ENCODE measurements at places on chromosomes 7 and 10.

DNA sequence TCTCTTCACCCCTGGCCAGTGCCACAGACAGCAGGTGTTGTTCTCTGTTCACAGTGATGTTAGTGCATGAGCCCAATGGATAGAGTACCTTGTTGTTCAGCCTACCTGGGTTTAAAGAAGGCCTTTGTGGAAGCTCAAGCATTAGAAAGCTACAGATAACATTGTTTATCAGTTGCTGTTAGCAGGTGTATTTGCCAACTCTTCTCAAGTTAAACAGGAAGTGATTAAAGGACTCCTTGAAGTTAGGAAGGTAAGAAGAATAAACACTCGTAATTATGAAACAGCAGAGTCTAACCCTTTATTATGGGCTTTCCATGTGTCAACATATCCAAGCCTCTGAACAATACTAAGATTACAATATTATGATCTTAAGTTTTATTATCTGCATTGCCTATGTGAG lies 25.9 kb downstream of the RGR start:
- DNase-seq = no peak

- no peak for DNase-seq
Observed at GRCh38 chr7:102918845-102919244, 6.0 kb downstream of the LRRC17 start.

- DNase-seq = no peak
Observed at GRCh38 chr10:110691139-110691538, 47.0 kb downstream of the RBM20 start.

- DNase-seq = no peak
Observed at GRCh38 chr7:87872346-87872745, 3.8 kb downstream of the SLC25A40 start.

GRCh38 chr7:1562116-1562515 lies 6.1 kb upstream of the TMEM184A start:
- DNase-seq = no peak

DNA sequence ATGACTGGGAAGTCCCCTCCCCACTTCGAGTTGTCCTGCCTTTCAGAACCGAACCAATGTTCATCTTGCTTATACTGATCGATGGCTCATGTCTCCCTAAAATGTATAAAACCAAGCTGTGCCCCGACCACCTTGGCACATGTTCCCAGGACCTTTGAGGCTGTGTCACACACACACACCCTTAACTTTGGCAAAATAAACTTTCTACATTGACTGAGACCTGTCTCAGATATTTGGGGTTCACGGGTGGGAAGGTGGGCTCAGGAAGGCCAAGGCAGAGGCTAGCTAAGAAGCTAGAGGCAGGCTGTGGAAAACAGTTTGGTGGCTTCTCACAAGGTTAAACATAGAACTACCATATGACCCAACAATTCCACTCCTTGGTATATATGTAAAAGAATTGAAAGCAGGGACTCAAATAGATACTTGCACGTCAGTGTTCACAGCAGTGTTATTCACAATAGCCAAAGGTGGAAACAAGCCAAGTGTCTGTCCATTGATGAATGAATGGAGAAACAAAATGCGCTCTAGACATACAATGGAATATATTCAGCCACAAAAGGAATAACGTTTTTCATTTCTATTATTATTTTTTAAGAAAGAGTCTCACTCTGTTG lies 15.4 kb downstream of the PRF1 start:
- DNase-seq = no peak

DNA sequence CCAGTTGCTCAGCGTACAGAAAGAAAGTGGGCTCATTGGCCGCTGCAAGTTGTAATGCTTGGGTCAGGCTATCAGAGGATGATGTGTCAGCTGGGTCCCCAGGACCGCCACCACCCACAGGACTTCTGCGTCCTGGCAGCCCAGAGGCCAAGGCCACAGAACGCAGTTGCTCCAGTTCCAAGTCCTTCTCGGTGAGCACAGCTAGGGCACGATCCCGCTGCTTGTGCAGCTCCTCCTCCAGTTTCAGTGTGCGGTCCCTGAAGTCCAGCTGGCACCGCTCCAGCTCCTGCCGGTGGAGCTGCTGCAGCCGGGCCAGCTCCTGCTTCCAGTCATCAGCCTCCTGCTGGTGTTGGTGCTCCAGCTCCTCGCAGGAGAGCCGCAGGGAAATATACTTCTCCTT lies 3.0 kb downstream of the GCC1 start:
- peak; percentile 36 for DNase-seq

GRCh38 chr10:98567391-98568133 lies 120.8 kb upstream of the HPS1 start:
- DNase-seq = no peak

GRCh38 chr7:117623606-117624005 lies 143.8 kb downstream of the CFTR start:
- DNase-seq = no peak

GRCh38 chr7:51634538-51634937 lies 317.9 kb upstream of the COBL start:
- DNase-seq = no peak

DNA sequence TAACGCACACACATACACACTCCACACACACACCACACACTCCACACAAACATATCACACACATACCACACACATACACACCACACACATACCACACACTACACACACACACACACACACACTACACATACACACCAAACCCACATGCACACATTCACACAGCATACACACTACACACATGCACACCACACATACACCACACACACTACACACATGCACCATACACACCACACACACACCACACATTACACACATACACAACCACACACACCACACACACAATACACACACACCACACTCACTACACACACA lies 66.3 kb downstream of the MKI67 start:
- DNase-seq = no peak

DNA sequence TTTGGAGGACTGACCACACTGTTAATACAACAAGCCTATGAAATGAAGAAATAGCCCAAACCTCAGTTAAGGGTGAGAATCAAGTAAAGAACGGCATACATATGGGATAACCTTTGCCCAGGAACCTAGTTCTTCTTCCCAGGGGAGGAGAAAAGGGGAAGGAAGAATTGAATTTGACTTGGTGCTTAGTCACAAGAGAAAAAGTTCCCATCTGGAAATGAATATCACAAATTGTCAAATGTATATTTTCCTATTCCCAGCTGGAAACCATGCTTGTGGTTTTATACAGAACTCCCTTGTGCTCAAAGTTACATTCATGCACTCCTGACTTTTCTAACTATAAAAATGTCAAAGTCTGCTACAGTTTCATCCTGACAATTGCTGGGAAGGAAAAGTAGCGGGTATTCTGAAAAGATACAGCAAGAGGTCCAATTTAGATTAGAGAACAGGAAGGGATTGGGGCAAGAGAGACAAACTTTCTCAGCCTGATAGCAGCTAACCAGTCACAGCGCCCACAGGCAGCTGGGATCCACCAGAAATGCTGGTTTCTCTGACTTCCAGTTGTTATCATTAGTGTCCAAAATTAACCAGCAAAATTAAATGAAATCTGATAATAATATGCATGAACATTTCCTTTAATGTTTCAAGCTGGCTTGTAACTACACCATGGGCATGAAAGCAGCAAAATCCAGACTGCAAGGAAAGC lies 18.6 kb upstream of the GSAP start:
- no peak for DNase-seq

- no peak for DNase-seq
Observed at GRCh38 chr10:88106366-88106765, 242.9 kb downstream of the PTEN start.

DNA sequence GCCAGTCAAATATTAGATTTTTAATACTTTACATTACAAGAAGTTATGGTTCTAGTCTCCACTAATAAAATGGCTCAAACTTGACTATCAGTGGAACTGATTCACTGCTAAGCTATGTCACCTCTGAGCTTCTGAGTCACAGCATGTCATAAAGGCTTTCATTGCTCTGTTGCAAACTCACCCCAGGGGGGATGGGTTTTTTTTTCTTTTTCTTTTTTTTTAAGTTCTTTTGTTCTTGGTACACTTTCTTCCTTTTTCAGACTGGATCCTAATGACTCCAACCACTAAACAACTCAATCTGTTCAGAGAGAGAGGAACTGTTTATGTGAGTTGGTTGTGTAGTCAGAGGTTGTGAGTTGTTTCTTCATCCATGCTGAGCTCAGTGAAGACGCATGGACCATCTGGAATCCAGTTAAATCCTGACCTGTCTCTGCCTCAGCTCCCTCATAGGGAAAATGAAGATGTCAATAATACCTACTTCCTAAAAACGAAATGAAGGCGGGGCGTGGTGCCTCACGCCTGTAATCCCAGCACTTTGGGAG lies 11.0 kb downstream of the MYOF start:
- no peak for DNase-seq

GRCh38 chr10:61708846-61709245 lies 46.1 kb downstream of the CABCOCO1 start:
- no peak for DNase-seq

- no peak for DNase-seq
Observed at GRCh38 chr10:118465300-118465874, 123.3 kb upstream of the FAM204A start.

DNA sequence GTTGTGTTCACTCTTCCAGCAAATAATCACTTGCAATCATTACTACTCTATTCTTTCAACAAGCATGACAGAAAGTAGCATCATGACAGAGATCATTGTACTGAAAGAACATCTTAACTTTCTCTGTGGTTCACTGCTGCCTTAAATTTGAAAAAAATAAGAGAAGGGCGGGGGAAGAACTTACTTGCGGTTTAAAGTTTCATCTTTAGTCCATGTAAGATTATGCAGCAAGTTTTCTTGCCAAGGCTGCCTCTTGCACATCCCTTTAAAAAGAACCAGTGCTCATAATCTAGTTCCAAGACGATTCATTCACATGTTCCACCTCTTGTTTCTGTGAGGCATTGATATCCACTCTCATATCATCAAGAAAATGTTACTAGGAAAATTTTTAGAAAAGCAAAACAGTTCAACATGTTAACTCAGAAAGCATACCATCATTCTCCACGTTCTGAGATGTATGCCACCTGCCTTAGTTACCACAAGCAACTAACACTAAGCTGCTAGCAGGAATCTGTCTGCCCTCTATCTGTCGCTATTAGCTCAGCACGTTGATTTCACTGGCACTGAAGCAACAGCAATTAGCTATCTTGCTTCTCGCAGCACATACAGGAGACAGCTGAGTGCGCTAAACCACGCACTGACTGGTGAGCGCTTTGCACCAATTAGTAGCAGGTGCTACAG lies at the start of gene PCDH15:
PCDH15 (minus strand) TSS at position 491 of the 681 bp plus-strand sequence. CDS start 136,969 bp downstream, outside the sequence.
- peak; percentile 44 for DNase-seq

DNA sequence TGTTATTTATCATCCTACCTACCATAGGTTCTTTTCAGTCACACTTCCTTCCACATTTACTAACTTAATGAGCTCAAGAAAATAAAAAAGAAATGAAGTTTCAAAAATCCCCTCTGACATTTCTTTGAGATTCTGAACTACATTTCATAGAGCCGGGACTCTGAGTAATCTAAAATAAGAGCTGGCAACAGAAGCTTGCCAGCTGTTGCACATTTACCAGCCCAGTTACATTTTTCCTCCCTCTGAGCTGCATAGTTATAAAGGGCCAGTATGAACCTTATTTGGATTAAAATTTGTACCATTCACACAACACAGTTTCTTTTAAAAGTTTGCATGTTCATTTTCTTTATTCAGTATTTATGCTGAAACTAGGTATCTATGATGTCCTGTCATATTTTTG lies 119.5 kb upstream of the CAV2 start:
- DNase-seq = no peak

DNA sequence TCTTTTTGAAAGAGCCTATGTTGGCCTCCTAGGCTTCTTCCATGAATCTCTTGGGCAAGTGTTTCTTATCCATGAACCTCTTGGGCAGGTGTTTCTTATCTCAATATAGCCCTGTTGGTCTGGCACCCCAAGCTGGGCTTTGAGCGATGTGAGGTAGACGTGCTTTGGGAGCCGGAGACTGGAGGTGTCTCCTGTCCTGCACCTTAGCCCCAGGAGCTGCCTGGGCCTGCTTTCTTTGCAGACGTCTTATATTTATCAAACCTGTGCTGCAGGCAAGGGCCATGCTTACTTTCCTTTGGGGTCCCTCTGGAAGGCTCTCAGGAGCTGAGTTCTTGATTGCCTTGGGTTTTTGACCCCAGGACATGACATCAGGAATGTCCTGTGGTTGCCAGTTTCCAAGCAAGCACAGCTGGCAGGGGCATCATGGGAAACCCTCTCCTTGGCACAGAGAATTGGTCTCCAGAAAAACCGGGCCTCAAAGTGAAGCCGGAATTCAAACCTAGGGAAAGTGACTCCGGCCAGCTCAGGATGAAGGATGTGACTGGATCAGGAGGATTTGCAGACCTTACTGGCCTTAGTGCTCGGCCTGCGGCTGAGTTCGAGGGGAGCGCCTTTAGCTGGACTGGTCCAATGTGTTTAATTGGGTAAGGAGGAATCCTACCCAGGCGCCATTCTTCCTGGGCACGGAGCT lies 2.8 kb downstream of the JAKMIP3 start:
- DNase-seq = no peak

DNA sequence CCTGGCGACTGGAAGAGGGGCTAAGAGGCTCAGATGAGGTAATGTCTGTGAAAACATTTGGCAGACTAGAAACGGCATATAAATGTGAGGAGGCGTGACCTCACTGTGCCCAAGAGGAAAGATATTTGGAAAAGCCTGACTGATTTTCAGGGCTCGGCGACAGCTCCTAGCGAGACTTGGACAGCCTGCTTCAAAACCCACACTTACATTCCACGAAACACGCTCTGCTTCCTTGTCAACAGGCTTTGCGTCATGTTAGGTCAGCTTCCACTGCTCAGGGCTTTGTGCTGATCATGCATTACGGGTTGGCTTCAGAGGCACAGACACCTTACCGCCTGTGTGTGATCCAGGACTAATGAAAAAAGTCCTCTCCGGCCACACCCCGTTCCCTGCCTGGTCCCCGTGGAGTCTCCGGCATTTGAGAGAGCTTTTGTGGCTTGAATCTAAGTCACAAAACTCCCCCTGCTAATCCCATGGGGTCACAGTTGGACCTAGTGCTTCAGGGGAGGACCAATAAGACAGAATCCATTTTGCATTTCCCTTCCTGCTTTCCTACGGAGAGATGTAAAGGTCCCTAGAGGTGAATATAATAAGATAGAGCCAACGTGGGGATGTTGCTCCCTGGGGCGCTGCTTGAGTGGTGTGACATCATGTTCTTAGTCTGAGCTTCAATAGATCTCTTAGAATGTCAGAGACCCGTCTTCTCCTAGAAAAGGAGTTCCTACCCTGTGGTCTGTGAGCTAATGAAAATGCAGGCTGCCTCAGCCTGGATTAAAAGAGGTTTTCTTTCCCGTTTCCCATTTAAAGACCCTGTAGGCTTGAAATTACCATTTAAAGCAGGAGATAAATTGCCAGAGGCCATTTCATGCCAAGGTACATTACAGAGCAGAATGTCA lies 25.5 kb downstream of the FGFBP3 start:
- DNase-seq = peak; percentile 34
